GM12878 (cell line): ENCODE measurements at places on chromosomes 11 and 22.

GRCh38 chr11:131372234-131372962, 2.0 kb downstream of the NTM start:
- H3K4me1 ChIP-seq, result no peaks in the 10 kb centered on the region
- no peak for DNase-seq
- H3K36me3 ChIP-seq, result no peaks in the 10 kb centered on the region

DNA sequence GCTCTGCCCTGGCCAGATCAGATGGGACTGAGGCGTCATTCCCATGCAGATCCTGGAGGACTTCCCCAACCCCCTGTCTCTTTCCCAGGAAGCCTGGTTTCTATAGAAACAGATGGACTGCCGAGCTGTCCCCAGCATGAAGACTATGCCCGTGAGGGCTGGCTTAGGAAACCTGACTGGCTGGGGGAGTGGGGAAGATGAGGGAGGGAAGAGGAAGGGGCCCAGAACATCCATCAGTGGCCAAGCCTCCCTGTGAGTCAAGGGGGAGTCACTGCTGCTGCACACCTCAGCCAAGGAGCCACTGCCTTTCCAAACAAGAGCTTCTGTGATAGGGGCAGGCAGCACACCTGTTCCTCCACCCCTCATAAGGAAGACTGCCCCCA, 5.8 kb downstream of the TP53I11 start:
- no peak for DNase-seq
- H3K4me3 ChIP-seq, result no peak overlapping the region

GRCh38 chr11:61375761-61376108, 13.6 kb downstream of the TMEM138 start:
- DNase-seq, result no peak
- no peaks in the 10 kb centered on the region for H3K4me1 ChIP-seq
- no peak overlapping the region for H3K4me3 ChIP-seq
- H3K27ac ChIP-seq, result no peak overlapping the region
- 0 out of 2 replicates have a peak, but pooled peaks cover 7% of the 10 kb centered on the region for H3K36me3 ChIP-seq

DNA sequence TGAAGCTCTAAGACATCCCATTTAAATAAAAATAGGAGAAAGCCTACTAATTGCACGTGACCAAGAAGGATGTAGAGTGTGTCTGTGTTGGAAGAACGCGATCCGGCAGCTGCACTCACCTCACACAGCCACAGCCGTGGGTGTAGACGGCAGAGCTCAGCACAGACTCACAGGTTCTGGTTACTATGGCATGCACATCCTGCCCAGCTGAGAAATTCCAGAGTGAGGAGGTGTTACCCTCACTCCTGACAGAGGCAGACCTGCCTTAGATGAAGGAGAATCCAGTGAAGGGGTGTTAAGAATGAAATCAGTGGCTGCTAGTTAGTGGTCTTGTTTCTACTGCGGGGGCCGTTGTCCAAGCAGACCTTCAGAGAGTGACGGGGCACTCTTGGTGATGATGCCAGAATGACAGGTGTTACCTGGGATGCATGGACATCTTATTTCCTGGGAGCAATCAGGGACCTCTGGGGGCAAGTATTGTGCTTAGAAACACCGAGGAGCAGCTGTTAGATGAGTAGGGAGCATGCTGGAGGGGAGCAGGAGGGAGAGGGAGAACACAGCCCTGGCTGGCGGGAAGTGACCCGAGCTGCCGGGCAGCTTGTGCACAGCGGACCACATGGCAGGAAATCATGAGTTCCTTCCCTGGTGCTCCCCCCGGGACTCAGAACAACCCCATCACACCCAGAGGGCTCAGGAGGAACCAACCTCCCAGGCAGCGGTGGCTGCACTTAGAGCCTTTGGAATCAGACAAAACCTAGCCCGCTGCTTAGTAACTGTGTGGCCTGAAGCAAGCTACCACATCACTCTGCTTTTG, 12.3 kb downstream of the KCNJ5 start:
- no peaks in the 10 kb centered on the region for H3K27me3 ChIP-seq
- no peak overlapping the region for H3K27ac ChIP-seq
- H3K4me1 ChIP-seq, result no peaks in the 10 kb centered on the region
- no peaks in the 10 kb centered on the region for H3K36me3 ChIP-seq
- DNase-seq, result no peak

DNA sequence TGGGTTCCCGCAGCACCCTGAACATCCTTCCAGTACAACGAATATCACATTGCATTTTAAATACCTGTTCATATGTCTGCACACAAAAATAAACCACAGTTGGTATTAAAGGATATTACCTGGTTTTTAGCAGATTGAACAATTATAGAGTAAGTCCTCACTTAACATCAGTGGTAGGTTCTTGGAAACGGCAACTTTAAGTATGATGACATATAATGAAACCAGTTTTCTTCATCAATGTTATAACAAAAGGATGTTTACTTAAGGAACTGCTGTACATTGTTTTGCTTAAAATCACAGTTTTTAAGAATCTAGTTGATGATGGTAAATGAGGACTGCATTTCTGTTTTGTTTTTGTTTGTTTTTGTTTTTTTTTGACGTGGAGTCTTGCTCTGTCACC, 28.0 kb downstream of the TRIM66 start:
- H3K4me3 ChIP-seq, result no peak overlapping the region
- peaks cover 15% of the 10 kb centered on the region; the same call in 1 of the 2 replicates for H3K36me3 ChIP-seq
- no peak overlapping the region for H3K27ac ChIP-seq
- DNase-seq, result no peak
- H3K4me1 ChIP-seq, result no peaks in the 10 kb centered on the region

- peaks cover 8% of the 10 kb centered on the region for H3K4me1 ChIP-seq
- H3K36me3 ChIP-seq, result no peaks in the 10 kb centered on the region
- peaks cover 23% of the 10 kb centered on the region for H3K27me3 ChIP-seq
Observed at GRCh38 chr22:20431511-20432192, 6.0 kb downstream of the SCARF2 start.

DNA sequence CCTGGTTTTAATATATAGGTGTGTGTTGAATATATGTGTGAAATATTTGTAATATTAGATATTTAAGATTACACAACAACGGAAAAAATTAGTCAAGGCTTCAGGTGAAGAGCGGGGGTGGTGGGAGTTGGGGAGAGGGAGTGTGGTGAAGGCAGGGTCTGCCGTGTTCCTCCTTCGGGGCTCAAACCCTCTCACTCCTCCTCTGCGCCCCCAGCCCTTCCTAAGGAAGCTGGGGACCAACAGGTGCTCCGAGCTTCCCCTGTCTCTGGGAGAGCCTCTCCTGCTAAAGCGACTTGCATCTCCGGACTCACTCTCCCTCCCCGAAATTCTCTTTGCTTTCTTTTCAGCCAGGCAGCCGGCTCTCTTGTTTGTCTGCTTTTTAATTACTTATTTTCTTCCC, 960 bp upstream of the CADM1 start:
- H3K36me3 ChIP-seq, result no peaks in the 10 kb centered on the region
- no peaks in the 10 kb centered on the region for H3K4me1 ChIP-seq
- no peak overlapping the region for H3K4me3 ChIP-seq
- peaks cover 12% of the 10 kb centered on the region for H3K27me3 ChIP-seq
- H3K27ac ChIP-seq, result no peak overlapping the region
- no peak for DNase-seq

- H3K4me1 ChIP-seq, result no peaks in the 10 kb centered on the region
- peaks cover 3% of the 10 kb centered on the region; the same call in 1 of the 2 replicates for H3K27me3 ChIP-seq
- H3K36me3 ChIP-seq, result no peaks in the 10 kb centered on the region
- H3K27ac ChIP-seq, result no peak overlapping the region
- DNase-seq, result no peak
Observed at GRCh38 chr11:61602775-61603569, 22.1 kb upstream of the SYT7 start.

DNA sequence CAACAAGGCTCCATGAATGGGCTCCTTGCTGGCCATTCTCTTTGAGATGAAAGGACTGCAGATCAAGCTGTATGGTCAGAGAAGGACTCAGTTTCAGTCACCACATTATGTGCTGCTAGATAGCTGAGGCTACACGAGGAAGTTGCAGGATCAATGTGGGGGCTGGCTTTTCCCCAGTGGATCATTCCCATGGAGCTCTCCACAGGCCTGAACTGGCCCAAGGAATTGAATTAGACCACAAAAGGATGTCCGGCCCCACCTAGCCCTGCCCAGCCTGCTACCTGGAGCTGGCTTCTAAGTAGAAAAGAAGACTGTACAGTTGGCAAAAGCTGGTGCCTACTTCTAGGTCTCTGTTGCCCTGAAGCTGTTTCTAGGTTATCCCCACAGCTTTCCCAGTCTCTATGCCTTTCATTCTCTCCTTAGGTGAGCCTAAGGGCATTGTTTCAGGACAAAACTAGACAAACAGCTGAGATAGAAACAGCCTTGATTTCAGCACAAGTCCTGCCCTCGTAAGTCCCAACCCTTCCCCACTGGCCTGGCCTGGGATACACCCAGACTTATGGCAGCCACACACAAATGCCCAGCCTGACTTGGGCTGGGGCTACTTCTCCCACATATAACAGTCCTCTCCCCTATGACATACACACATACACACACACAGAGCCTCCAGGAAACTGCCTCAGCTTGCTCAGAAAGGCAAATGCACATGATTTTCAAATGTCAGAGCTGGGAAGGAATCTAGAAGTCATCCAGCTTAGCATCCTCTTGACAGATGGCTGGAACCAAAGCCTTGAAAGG, 129.1 kb upstream of the NCAM1 start:
- H3K27ac ChIP-seq, result no peak overlapping the region
- no peaks in the 10 kb centered on the region; the same call in 1 of the 2 replicates for H3K27me3 ChIP-seq

DNA sequence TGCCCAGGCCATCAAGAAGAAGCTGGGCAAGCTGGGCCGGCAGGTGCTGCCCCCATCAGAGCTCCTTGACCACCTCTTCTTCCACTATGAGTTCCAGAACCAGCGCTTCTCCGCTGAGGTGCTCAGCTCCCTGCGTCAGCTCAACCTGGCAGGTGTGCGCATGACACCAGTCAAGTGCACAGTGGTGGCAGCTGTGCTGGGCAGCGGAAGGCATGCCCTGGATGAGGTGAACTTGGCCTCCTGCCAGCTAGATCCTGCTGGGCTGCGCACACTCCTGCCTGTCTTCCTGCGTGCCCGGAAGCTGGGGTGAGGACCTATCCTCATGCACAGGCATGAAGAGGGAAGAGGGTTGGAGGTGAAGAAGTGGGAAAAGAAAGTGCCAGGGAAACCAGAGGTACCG, 5.3 kb upstream of the NHERF4 start:
- H3K27ac ChIP-seq, result no peak overlapping the region
- no peaks in the 10 kb centered on the region for H3K4me1 ChIP-seq
- no peaks in the 10 kb centered on the region; the same call in 1 of the 2 replicates for H3K36me3 ChIP-seq

GRCh38 chr11:60992842-60993409, 21.4 kb downstream of the CD6 start:
- DNase-seq, result no peak
- no peak overlapping the region for H3K27ac ChIP-seq

DNA sequence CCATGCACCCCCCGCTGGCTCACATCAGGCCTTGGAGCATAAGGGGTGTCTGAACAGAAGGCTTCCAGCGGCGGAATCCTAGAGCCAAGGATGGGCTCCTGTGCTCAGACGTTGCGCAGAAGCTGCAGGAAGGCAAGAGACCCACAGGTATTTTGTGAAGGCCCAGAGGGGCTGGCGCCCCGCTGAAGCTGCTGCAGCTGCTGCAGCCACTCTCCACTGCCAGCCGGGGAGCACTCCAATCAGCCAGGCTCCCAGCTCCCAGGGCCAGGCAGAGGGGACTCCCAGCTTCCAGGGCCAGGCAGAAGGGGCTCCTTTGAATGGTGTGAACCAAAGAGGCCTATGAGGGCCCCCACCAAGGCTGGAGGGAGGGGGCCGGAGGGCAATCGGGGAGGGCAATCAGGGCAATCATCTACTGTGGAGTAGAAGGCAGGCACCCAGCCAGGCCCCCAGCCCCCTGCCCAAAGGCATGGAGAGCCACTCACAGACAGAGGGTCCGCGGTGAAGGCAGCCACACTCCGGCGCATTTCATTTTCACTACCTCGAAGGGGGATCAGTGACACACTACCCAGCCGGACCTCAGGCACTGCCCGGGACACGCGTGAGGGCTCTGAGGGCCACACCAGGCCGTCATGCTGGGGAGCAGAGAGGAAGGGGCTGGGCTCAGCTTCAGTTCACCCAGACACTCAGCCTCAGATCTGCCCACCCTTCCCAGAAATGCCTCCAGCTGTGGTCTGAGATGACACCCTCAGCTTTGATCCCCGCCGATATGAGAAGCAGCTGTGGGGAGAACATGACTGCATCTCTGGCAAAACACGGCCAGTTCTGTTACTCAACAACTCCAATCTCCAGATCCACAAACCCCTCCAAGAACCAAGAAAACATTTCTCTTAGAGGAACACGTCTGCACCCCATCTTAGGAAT, 11.6 kb upstream of the PDE2A start:
- H3K27me3 ChIP-seq, result no peaks in the 10 kb centered on the region
- H3K36me3 ChIP-seq, result peaks cover 24% of the 10 kb centered on the region
- H3K4me1 ChIP-seq, result no peaks in the 10 kb centered on the region
- no peak for DNase-seq
- H3K4me3 ChIP-seq, result no peak overlapping the region
- no peak overlapping the region for H3K27ac ChIP-seq

DNA sequence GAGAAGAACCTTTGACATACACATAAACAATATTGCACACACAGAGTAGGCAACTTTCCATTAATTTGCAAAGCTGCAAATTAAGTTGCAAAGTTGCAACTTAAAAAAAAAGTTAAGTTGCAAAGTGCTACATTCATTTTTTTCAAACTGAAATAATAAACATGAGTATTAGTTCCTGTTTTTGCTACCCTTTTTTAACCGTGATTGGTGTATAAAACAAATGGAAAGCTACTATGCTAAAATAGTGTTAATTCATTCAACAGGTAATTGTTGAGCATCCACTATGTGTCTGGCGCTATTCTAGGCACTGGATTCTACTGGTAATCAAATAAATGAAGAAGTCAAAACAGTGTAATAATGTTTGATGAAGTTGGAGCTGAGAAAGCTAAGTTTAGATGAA, 8.1 kb downstream of the ZFP91 start:
- peak overlapping the region; percentile 2; the same call in 1 of the 2 replicates for H3K4me3 ChIP-seq
- DNase-seq, result no peak
- H3K4me1 ChIP-seq, result peaks cover 12% of the 10 kb centered on the region; the same call in 1 of the 2 replicates
- H3K27me3 ChIP-seq, result no peaks in the 10 kb centered on the region

DNA sequence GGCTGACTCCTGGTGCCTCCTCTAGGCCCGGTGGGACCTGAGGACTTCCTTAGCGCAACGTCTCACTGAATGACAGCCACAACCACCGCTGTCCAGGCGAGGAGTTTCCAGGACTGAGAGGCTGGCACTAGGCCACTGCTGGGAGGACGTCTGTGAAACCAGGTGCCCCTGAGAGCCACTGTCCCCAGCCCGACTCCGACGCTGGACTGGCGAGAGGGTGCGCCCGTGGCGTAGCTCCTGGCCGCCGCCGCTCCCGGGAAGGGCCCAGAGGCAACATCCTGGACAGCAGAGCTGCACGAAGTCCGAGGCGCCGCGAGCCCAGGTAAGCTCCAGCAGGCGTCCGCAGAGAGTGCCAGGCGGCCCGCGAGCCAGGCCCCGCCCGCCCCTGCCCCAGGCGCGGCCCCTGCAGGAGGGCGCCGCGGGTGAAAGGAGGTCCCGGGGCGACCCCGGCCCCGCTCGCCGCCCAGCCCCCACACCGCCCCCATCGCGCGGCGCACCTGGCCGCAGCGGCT, 525 bp downstream of the DGCR2 start:
- H3K36me3 ChIP-seq, result no peaks in the 10 kb centered on the region; the same call in none of the 2 replicates
- H3K27ac ChIP-seq, result peak overlapping the region; percentile 67
- H3K27me3 ChIP-seq, result no peaks in the 10 kb centered on the region
- peak overlapping the region; percentile 95 for H3K4me3 ChIP-seq
- H3K4me1 ChIP-seq, result peaks cover 24% of the 10 kb centered on the region
